DMS153 (cell line): ENCODE measurements at places on chromosomes 7 and 10.

GRCh38 chr7:150971242-150972022 is 6.7 kb downstream of the KCNH2 start:
- peak; percentile 48 for DNase-seq

- no peak for DNase-seq
Measured at GRCh38 chr7:42502022-42502421, 265.0 kb upstream of the GLI3 start.

GRCh38 chr10:101828766-101829551 is 10.7 kb upstream of the OGA start:
- no peak for DNase-seq

GRCh38 chr7:117962366-117962994 is 89.2 kb upstream of the CTTNBP2 start:
- DNase-seq = no peak

GRCh38 chr10:29358010-29358616 is 69.2 kb downstream of the LYZL1 start:
- no peak for DNase-seq

DNA sequence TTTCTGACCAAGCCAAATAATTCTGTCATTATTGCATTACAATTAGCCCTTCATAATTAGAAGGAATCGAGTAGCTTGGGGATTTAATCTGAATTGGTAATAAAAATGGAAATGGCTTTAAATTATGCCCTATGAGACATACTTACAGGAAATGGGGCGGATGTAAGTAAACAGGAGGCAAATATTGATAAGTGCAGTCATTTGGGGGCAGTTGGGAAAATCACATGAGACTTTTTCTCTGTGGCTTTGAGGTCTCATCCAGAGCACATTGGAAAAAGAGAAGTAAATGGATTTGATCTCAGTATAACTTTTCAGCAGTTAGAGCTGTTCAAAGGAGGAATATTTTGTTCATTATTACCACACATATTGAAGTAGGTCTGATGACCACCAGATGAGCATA is 307.8 kb upstream of the POM121L12 start:
- DNase-seq = no peak

GRCh38 chr7:142804728-142805207 is 34.0 kb downstream of the PRSS2 start:
- no peak for DNase-seq

DNA sequence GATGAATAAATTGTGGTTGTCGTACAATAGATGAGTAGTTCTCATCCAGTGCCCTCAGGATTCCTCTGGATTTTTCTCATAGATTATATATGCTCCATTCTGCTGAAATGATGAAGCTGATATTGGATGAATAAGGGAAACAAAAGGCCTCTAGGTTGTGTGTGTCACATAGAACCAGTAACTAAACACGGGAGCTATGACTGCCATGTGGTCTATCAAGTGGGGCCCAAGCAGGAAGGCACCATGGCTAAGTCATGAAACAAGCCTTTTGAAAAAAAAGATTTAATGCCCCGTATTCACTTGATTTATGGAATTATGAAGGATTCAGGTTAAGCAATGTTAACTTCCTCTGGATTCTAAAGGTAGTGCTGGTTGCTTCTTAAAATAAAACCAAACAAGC is 225.1 kb downstream of the TCF7L2 start:
- DNase-seq = no peak

DNA sequence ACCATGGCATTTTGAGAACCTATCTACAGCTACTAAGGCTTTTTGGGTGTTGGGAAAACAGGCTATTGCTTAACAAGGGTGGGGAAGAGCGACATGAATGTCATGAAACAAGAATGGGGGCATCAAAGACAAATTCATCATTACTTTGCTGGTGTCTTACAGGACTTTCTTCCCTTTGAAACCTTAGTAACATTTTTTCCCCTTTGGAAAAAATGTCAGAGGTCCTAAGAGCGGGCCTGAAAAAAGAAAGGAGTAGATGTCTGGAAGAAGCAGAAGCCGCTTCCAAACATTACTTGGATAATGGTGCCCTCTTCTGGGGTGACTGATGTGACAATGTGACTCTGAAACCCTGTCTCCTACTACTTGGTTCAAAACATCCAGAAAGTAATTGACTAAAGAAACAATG is 3.8 kb upstream of the DDX50 start:
- peak; percentile 67 for DNase-seq

- no peak for DNase-seq
Measured at GRCh38 chr7:44750424-44750823, 1.8 kb downstream of the ZMIZ2 start.

DNA sequence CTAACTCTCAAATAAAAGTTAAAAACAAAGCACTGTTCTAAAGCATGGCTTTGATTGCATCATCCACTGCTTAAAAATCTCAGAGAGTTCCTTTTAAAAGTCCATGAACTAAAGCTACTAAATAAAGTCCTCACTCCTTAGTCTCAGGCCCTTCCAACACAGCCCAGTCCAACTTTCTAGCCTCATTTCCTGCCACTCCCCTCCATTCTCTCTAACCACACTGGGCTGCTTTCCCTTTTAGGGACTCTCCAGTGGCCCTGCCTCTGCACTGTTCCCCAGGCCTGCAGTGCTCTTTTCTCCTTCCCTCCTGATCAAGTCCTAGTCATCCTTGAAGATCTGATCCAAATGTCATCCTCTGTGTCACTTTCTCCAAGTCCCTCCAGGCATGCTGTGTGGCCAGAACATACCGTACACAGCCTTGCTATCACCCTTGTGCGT is 56.9 kb upstream of the PPP1R3C start:
- DNase-seq = no peak

GRCh38 chr7:146956321-146956720 is 839.7 kb downstream of the CNTNAP2 start:
- peak; percentile 73 for DNase-seq
